ENCODE measurements at places on chromosomes 6 and 20.

DNA sequence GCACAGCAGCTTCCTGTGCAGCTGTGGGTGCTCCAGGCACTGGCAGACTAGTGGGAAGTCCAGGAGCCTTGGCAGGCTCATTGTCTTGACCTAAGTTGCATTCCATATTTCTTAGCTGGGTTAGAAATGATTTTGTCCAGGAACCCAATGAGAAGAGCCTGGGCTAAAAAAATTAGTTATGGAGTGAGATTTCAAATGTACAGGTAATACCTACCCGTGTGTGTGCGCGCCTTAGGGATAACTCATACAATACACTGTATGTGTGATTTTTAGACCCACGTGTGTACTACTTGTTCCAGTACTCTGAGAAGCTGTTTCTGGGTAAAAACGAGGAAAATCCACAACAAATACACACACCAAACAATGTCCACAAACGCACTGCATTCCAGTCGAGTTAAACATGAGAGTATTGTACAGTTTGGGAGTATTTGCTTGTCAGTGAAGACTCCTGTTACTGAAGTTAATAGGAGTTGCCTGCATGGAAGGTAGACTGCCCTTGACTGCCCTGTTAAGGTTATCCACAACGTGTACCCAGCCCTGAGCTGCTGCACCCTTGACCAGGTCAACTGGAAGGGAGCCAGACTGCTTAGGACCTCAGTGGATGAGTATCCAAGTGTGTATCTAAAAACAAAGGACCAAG, 1.4 kb downstream of the PAQR8 start:
- no peak for DNase-seq

- no peak for DNase-seq
Measured at GRCh38 chr20:18190338-18191233, 52.9 kb downstream of the KAT14 start.

- DNase-seq, result no peak
Measured at GRCh38 chr20:35333606-35334005, 41.4 kb upstream of the FAM83C start.

DNA sequence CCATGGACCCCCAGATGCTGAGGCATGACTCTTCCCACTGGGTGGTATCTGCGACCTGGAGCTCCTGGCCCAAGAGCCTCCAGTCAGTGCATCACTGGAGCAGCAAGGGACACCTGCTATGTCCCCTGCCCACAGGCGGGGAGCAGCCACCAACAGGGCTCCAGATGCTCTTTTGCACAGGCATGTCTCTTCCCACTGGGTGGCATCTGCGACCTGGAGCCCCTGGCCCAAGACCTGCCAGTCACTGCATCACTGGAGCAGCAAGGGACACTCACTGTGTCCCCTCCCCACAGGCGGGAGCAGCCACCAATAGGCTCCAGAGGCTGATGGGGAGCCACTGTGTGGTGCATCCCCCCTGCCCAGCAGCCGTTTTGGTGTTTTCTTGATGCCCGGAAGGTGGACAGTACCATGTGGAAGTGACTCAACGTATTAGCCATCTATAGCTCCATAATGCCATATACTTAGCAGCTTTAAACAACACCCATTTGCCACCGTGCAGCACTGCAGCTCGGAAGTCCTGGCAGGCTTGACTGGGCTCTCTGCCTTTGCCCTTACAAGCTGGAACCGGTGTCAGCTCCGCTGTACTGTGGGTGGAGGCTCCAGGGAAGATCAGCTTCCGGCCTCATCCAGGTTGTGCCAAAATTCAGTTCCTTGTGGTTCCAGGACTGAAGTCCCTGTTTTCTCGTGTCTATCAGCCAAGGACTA, 124.9 kb upstream of the CST7 start:
- DNase-seq, result no peak

DNA sequence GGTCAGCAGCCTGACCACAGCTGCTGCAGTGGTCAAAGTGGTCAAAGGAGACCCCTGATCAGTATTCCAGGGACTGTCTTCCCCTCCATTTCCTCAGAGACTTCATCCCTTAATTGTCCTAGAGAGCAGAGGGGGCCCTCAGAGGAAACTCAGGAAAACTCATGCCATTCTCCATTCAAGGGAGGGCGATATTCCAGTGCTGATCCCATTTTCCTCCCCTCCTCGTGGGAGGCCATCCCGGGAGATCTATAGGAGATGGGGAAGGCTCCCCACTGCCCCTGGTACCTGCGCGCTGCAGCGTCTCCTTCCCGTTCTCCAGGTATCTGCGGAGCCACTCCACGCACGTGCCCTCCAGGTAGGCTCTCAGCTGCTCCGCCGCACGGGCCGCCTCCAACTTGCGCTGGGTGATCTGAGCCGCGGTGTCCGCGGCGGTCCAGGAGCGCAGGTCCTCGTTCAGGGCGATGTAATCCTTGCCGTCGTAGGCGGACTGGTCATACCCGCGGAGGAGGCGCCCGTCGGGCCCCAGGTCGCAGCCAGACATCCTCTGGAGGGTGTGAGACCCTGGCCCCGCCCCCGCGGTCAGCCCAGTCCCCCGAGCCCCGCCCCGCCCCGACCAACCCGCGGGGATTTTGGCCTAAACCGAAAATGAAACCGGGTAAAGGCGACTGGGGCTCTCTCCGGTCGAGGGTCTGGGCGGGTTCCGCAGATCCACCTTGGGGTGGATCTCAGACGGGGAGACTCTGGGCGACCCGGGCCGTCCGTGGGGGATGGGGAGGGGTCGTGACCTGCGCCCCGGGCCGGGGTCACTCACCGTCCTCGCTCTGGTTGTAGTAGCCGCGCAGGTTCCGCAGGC, 878 bp downstream of the HLA-C start:
- DNase-seq, result peak; percentile 40

DNA sequence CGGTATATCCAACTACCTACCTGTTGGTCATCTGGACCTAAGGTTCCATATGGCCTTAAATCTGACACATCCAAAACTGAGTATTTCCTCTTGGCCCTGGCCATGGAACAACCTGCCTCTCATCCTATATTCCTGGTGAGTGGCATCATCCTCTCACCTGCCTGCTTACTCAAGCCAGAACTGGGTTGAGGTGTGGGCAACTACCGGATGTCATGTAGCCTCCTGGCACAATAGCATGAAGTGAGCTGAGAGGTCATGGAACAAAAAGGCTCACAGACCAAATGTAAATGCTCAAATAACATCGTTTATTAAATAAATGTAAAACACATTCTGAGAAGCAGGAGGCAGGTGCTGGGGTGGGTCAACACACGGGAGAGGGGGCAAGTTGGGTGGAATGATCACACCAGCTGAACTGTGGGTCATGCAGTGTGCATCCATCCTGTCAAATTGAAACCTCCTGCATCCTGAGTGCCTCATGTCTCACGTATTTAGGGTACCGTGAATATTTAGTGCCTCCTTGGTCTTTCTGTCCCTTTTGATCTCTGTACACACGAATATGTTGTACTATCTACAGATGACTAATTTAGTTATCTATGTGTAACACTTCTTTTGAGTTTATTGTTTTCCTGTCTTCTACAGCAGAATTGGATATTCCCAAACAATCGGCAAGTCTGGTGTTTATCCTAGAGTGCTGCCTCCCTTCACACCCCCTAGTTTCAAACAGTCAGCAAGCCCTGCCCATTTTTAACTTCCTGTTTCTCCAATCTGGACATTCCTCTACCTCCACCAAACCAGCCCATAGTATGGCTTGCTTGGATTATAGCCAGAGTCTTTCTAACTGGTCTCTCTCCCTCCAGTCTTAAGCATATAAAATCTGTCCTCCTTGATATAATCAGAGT, 7.9 kb upstream of the POU5F1 start:
- no peak for DNase-seq

GRCh38 chr6:137724495-137725211, 142.4 kb upstream of the TNFAIP3 start:
- no peak for DNase-seq

- no peak for DNase-seq
Measured at GRCh38 chr6:46465294-46466165, 25.7 kb downstream of the RCAN2 start.

DNA sequence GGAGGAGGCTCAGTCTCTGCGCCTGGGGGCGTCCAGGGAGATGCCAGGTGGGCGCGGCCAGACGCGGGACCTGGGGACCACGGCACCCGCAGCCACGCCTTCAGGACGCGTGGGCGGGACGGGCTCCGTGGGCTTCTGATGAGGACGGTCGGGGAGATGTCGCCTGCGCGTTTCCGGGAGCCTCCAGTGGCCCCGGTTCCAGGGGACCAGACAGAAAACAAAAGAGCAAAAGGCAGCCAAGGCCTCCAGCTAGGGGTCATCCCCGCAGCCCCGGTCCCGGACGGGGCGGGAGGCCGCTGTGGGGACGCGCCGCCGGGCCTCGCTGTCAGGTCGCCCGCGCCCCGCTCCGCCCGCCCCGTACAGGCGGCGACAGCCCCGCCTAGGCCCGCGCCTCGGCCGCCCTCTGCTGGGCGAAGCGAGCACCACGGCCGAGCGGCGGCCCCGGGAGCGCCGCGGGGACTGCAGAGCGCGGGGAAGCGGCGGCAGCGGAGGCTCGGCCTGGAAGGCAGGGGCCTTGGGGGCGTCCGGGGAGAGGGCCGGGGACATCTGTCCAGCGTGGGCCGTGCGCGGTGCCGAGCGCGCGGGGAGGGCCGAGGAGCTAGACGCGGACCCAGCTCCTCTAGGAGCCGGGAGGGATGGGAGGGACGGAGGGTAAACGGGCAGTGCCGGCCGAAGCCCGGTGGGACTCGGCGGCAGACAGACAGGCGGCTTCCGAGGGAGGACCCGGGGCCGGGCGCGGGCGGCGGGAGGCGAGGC, 48.7 kb downstream of the TMEM242 start:
- no peak for DNase-seq

DNA sequence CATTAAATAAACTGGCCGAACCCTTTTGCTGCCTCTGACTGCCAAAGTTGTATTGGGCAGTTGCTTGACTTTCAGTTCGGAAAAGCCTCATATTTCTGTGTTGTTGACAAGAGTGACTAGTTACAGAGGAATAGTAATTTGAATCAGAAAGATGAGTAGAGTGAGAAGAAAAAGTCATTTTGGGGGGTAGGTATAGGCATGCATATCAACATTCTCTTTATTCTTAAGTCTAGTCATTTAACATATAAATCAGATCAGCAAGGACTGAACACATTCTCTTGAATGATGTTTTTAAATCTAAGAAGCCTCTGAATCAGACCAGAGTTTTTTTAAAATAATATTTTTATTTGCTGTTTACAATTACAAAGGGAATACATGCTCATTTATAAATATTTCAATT, 4.9 kb upstream of the LMBRD1 start:
- no peak for DNase-seq

DNA sequence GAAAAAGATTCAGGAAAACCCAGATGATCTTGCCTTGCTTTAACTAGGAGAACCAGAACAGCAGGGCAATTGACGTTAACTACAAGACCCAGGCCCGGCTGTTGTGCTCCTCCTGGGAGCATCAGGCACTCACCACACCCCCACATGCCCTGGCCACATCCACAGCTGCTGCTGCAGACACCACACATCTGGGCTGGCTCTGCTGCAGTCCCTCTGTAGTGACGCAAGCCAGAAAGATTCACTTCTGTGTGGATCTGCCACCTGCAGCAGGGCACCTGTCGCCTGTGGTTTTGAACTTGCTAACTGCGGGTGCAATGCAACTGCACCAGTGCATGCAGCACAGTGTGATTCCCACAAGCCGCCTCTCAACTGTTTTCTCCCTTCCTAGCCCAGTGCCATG, 228.8 kb downstream of the SYNDIG1 start:
- DNase-seq, result no peak

DNA sequence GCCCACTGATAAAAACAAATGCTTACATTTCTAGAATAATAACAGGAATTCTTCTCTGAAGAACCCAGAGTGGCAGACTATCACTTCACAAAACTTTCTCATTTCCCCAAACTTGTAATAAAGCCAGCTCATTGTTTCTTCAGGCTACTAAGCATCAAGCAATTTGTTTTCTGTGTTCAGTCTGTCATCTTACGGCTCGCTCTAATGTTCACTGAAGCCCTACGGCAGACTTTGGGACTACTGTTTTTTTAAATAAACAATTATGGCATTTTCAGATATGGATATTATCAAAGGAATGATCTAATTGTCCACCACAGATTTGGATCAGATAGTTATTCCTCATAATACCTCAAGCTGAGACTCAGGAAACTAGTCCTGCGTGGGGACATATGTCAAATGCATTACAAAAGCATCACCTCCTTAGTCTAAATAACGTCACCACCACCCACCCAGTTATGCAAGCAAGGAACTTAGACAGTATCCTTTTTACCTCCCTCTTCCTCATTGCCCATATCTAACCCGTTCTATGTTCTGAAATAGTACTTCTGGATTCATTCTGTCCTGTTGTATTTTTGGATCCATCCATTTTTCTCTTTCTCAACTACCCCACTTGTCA, 415.1 kb downstream of the PLCB1 start:
- no peak for DNase-seq

- DNase-seq, result peak; percentile 82
Measured at GRCh38 chr6:30450909-30451841, 38.1 kb upstream of the HLA-E start.

GRCh38 chr6:150546457-150546856, 53.2 kb upstream of the PLEKHG1 start:
- no peak for DNase-seq

DNA sequence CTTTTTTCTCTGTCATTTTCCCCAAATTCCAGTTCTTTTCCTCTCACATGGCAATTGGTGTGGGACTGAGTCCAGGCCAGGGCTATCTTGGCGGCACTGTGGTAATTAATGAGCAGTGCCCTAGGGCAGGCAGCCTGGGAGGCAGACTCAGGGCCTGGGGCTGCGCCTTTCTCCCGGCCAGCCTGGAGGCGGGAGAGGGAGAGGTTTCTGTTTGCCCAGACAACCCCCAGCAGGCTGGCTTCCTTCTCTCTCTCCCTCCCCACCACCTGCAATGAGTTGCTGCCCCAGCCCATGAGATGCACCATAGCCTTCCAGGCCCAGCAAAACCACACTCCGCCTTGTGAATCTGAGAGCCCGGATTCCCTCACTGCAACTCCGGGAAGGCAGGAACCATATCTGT, 15.1 kb upstream of the CCDC167 start:
- DNase-seq, result no peak

GRCh38 chr20:24425523-24426135, 43.8 kb upstream of the SYNDIG1 start:
- no peak for DNase-seq

GRCh38 chr6:167851370-167851952, 24.8 kb downstream of the AFDN start:
- DNase-seq, result no peak

GRCh38 chr20:50398064-50398463, 112.1 kb upstream of the PTPN1 start:
- no peak for DNase-seq
